Retina (tissue), 1 donor: ENCODE measurements at places on chromosomes 11 and 22.
A peak's percentile ranks its signal among the peaks of the same experiment; 100 is the strongest.

DNA sequence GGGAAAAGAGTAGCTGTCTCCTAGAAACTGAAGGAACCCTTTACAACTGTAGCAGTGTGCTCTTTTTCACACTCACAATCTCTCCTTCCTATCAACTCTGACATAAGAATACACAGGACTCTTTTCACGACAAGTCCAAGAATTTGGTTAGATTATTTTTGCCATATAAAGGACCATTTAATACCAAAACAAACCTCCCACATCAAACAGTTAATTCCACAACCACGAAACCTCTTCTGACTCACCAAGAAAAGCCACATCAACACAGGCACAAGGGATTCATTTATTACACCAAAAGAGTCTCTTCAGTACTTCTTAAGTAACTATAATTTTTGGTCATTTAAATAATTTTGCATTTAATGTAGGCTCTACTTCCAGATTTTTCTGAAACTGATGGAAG lies 222.6 kb upstream of the PITPNB start:
- no peak for DNase-seq

GRCh38 chr22:43435851-43436811 lies 24.3 kb downstream of the MPPED1 start:
- no peak for DNase-seq

GRCh38 chr11:61551634-61552033 lies 29.2 kb downstream of the SYT7 start:
- no peak for DNase-seq

DNA sequence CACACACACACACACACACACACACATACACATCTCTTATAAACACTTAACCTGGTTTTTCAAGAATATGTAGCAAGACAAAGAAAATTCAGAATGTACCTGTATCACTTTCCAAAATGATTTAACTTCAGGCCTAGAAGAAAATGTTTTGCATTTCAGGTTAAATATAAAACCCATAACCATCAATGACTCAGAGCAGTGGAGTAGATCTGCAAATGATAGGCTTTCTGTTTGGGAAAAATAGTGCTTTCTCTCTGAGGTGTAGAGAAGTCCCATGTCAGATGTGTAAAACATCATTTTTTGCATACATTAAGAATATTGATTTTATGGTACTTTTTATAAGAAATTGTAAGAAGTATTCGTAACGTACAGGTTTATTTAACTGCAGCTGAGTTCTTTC lies 116.9 kb downstream of the STK33 start:
- DNase-seq, result no peak

GRCh38 chr11:35215945-35216344 lies 77.0 kb downstream of the CD44 start:
- DNase-seq, result no peak

DNA sequence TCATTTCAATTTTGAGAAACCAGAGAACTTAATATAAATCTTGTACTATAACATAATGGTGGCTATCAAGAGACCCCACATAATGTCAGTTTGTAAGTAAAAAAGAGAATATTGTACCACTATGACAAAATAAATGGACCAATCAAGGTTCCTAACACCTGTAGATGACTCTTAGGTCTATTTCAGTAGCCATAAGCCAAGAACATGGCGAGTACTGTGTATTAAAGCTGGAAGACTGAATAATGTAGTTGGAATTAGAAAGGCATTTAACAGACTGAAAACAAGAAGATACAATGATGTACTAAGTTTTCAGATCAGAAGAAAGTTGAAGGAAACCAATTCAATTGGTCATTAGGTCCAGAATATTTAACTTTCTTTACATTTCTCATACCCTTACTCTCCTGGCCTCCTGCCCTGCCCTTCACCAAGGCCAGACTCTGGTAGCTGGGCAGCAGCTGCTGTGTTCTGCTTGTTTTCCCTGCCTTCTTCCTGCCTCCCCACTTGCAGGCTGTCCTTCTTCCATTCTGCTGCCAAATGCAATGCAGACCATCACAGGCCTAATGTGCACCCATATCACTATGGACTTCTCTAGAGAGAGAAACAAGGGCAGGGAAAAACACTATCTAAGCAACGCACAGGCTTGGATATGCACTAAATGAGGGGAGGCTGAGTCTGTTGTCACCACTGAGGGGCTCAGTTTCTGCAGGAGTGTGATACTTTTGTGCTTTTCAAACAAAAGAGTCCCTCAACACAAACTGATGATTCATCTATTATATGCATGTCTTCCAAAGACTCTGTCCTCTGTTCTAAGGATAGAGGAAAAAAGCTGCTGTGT lies 60.1 kb downstream of the RAB30 start:
- no peak for DNase-seq

DNA sequence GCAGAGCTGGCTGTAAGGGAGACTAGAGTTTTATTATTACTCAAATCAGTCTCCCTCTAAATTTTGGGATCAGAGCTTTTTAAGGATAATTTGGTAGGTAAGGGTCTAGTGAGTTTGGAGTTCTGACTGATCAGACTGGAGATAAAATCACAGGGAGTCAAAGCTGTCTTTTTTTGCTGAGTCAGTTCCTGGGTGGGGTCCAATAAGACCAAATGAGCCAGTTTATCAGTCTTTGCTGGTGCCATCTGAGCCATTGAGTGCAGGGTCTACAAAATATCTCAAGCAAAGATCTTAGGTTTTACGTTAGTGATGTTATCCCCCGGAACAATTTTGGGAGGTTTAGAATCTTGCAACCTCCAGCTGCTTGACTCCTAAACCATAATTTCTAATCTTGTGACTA lies 935.1 kb upstream of the RAG2 start:
- DNase-seq, result no peak

- no peak for DNase-seq
Observed at GRCh38 chr11:65558930-65559509, 861 bp upstream of the LTBP3 start.

- DNase-seq, result no peak
Observed at GRCh38 chr11:8022876-8023275, 35.7 kb downstream of the EIF3F start.

- DNase-seq, result peak; percentile 77
Observed at GRCh38 chr22:37019309-37020191, at the start of the genes MPST and TST. MPST (plus strand) TSS chr22:37019742; CDS start chr22:37019837, 95 bp downstream. TST (minus strand) TSS chr22:37019447; CDS start chr22:37018732, 715 bp downstream.

DNA sequence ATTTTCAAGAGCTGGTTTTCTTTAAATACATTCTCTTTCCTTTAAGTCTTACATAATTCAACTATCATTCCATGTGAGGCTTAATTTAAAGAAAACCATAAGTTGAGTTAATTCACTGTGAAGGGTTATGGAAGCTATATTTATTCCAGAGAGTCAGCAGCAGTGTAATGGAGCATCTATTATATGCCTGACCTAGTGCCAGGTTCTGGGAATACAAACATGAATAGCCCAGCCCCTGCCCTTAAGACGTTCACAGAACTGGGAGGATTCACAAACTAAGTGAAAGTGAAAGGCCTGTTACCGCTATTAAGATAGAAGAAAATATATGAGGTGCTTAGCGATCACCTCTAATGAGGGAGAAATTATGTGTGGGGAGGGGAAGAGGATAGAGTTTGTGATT lies 408.9 kb upstream of the CCDC90B start:
- DNase-seq, result no peak

GRCh38 chr11:78893996-78894395 lies 319.3 kb upstream of the NARS2 start:
- DNase-seq, result no peak

DNA sequence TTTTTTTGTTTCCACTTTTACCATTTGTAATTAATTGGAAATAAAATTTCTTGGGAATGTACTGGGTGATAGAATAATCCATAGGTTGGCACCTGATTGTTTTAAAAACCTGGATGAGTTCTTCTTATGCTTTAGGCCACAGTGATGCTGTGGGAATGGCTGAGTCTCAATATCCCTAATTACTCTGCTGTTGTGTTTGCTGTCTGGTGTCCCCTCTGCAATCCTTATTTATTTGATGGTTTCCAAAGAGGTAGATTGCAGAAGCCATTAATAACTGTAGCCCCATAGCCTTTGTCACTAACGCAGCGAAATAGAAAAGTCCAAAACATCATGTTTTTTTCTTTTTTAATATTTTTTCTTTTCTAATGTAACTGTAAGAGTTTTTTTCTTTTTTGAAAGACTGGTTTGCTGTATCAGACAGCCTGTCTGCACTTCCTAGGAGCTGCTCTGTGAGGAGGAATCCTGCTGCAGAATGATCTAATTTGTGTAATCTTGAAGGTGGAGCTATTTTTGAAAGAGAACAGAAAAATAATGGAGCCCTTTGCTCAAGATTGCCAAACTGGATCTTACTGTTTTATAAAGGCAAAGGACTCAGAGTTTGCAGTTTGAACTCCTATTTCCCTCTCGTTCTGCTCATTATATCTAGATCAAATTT lies 14.9 kb downstream of the PACS1 start:
- DNase-seq, result no peak

DNA sequence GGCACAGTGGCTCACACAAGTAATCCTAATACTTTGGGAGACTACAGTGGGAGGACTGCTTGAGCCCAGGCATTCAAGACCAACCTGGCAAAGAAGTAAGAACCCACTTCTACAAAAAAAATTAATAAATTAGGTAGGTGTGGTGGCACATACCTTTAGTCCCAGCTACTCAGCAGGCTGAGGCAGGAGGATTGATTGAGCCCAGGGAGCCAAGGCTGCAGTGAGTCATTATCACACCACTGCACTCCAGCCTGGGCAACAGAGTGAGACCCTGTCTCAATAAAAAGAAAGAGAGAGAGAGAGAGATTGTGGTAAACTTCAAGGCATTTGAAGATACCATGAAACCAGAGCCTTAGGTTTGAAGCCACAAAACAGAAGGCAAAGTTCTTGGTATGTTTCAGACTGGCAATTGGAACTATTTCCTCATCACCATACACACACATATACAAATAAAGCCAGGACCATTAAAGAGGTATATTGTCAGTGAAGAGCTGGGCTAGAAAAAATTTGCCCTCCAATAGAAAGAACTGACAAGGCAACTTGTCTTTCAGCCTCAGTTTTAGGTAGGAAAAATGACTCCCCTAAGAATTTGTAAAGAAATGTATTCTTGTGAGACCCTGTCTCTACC lies 24.6 kb upstream of the B3GNT6 start:
- no peak for DNase-seq

- DNase-seq, result no peak
Observed at GRCh38 chr11:27783701-27784355, 83.6 kb upstream of the BDNF start.

DNA sequence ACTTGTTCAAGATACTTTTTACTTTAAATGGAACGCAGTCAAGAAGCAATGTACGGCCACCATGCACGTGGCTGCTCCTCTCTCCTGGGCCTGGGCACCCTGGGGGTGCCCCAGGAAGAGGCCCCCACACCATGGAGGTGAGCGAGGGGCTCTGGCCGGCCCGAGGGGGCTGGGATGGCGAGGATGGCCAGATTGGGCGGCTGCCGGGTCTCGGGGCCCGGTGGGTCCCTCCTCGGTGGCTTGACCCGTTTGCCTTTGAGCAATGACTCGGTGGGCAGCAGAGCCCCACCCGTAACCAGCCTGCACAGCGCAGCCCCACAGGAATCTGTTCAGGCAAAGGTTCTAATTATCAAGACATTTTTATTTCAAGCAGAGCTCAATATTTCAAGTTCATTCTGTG lies 167.4 kb downstream of the BRD1 start:
- DNase-seq, result no peak

- DNase-seq, result no peak
Observed at GRCh38 chr11:82998697-82999096, 73.0 kb downstream of the RAB30 start.

- DNase-seq, result no peak
Observed at GRCh38 chr11:27497284-27497866, 9.2 kb downstream of the LIN7C start.

GRCh38 chr11:3802011-3802790 lies 4.8 kb upstream of the NUP98 start:
- DNase-seq, result no peak
